Stimulated activated CD4-positive, alpha-beta T cell treated with anti-CD3 and anti-CD28 coated beads, Interleukin-1b, Interleukin-23, amount 100 ng/mL, for 48 hours (primary cell): ENCODE measurements at places on chromosomes 16 and 17.

DNA sequence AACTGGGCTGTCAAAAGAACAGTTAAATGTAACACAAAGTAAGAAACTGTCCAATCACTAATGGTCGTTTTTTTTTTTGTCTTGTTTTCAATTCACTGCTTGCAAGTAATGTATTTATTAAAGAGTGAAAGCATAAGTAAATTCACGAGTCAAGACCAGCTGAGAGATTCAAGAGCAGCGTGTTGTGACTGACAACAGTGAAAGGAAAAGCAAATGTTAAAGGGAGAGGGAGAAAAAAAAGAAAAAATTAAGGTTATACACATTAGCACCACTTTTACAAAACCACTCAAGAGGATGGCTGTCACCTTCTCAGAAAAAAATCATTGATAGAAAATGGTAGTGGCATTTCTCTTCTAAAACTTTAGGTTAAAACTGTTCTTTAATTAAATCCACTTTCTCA, 36.1 kb downstream of the GPATCH8 start:
- no peak for DNase-seq

DNA sequence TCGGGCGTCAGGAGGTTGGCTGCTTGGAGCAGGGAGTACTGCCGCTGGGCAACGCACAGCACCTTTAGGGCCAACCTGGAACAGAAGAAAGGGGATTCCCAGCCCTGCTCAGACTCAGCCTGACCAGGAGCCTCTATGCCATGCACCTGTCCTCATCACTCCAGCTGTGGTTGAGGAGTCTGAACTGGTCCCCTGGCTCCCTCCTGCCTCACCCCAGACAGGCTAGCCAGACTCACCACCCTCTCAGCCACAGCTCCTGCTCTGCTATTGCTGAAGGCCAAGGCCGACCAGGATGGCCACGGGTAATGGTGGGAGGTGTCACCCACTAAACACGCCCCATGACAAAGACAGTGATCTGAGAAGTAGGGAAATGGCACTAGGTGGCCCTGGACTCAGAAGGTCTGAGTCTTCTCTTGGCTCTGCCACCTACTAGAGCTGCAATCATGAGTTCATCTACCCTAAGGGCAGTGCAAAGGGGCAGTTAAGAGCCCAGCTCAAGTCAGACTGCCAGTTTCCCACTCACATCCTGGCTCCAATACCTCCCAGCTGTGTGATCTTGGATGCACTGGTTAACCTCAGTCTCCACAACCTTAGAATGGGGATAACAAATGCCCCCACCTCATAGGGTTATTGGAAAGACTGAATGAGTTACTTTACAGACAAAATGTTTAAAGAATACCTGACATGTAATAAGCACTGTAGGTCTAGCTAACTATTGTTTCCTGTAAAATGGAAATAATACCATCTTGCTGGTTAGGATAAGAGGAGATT, 13.8 kb upstream of the GFAP start:
- no peak for DNase-seq

DNA sequence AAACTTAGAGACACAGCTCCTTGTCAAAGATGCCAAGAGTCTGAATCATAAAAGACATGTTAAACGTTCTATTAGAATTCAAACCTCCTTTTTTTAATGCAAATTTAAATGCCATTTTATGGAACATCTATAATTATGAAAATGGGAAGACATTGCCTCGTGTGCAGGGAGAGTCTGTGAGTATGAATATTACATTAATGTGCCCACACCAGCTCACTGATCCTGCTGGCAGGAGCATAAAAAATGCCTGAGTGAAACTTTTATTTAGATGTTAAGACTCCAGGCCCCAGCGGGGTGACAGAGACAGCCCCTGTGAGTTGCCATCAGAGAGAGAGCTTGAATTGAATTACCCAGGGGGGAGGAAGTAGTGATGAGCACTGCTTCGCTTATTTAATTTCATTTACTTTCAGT, 84.8 kb downstream of the SNX11 start:
- no peak for DNase-seq

DNA sequence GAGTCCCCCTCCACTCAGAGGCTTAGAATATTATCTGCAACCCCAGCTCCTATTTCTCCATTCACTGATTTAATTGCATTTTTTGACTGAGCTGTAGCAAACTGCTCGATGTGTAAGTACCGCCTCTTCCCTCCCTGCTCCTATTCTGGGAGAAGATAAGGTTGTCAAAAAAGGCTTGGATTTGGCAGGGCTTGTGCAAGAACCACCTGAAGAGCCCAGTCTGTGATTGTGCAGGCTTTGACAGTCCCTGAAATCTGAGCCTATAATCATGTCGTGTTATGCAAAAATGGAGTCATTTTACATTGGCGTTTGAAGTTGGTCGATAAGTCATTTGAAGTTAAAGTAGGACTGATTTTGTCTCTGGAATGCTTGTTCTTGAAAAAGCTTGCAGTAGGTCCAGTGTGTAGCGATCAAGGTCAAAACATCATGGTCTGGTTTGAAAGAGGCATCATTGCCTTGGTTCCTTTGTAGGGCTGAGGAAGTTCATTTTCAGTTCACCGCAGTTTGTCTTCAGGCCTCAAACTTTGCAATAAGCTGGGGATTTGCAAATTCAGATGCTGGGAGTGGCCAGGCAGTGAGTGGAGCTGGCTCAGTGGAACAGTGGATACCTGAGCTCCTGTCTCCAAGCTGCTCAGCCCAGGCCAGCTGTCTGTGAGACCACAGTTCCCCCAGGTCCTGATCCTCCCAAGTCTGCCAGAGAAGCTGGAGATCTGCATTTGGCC, 68.8 kb downstream of the KATNIP start:
- no peak for DNase-seq

DNA sequence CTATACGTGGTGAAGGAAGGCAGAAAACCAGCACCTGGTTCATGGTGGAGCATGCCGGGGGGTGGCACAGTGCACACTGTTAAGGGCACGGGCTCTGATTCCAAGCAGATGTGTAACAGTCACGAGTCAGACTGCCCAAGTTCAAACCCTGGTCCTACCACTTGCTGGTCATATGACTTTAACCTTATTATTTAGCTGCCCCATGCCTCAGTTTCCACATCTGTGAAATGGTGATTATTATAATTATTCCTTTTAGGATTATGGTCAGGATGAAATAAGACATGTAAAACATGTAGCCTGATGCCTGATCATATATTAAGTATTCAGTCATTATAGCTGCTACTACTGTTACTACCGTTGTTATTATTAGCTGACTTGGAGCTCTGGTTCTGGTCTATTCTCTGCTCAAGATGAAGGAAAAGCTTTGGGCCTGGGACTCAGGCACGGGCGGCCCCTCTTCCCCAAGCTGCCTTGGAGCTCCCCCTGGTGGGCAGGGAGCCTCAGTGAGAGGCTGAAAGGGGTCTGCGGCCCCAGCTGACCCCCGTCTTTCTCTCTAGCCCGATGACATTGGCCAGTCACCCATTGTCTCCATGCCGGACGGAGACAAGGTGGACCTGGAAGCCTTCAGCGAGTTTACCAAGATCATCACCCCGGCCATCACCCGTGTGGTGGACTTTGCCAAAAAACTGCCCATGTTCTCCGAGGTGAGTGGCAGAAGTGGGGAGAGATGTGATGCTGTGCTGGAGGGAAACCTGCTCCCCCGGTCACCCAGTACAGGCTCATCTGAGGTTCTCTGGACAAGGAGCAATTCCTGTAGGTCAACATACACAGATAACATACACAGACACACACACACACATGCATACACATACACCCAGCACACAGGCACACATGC, 14.0 kb downstream of the NR1D1 start:
- peak; percentile 53 for DNase-seq

DNA sequence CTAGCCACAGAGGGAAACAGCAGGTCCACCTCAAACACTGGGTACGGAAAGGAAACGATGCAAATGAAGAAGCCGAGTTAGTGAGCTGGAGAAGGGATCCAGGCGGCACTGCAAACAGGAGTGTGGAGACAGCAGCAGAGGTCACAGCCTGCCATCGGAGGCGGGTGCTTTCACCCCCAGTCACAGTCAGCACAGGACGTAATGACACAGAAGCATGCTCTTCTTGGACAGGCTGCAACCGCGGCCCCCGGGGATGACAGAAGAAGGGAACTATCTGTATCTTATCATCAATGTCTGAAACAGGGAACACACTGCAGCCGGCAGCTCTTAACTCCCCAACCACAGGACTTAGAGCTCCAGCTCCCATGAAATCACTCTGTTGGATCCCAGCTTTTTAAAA, 16.1 kb upstream of the SLC38A8 start:
- no peak for DNase-seq

DNA sequence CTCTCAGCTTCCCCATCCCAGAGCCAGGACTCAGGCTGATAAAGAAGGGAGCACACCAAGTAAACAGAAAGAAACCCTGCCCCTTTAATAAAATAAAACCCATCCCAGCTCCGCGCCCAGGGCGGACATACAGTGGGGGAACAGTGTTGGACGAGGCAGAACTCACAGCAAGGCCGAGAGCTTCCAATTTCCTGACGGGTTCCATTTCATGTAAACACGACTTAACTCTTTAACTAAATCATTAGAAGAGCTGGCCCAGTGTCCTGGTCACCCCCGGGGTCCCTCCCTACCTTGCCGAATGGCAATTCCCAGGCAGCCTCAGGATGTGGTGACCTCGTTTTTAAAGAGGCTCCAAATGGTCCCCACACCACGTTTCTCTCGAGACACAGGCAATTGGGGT, 340.7 kb downstream of the FOXL1 start:
- no peak for DNase-seq

- DNase-seq, result peak; percentile 77
Observed at GRCh38 chr17:76726776-76727718, at the start of gene METTL23. Gene METTL23 (plus strand): TSS chr17:76726839. CDS start chr17:76729711, 2,872 bp downstream.

DNA sequence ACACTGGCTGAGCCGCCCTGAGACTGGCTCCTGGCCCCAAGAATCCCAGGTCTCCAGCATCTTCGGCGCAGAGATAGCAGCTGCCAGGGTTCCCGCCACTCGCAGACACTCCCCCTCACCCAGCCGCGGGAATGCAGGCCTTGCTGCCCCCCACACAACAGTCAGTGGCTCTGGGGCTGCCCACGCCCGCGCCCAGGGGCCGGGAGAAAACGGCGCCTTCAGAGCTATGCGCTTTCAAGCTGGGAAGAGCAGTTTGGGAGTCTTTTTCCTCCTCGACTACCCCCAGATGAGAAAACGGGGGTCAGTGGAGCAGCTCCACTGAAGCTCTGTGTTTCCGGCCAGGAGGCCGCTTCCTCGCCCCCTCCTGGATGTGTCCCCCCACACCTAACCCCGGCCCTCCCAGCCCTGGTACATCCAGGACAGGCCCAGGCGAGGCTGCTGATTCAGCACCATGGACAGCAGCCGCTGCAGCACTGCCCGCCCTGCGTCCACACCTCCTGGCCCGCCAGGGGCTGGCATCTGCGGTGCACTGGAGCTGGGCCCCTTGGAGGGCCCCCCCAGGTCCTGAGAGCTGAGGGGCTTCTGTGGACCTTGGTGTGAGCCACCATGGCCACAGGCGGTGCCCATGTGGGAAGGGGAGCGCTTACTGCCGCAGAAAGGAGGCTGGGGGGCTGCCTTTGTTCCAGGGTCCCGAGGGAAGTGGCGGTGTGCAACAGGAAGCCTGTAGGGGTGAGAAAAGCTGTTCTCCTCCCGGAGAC, 35.7 kb downstream of the CACNA1H start:
- peak; percentile 28 for DNase-seq

DNA sequence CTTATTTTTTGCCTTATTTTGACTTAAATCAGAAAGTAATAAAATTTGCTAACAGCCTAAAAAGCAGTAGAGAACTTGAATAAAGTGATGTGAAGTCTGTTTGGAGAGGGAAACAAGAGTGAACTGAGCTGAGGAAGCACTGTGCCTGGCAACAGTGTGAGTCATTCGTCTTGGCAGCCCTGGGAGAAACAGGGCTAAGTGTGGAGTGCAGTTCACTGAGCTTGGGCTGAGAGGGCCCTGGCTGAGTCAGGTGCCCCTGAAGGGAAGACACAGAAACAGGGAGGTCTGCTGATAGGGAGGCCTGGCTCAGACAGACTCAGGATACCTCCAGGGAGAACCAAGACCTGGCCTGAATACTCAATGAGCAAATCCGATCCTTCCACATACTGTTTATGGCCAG, 132.1 kb downstream of the HS3ST4 start:
- DNase-seq, result no peak

GRCh38 chr16:67388591-67388990, 4.7 kb downstream of the TPPP3 start:
- DNase-seq, result no peak

DNA sequence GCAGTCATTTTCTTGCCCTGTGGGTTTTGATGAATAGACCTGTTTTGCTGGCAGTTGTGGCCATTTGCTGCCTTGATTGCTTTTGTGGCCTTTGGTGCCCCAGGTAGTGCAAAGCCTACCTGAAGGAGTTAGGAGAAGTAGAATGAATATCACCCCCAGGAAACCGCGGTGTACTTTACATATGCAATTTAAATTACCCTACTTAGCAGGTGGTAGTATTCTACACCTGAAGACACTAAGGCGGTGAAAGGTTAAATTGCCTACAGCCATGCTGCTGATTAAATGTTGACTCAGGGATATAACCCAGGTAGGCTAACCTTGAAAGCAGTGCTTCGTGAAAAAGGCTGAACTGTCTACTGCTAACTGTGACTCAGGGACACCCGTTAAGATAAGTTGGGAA, 27.2 kb upstream of the WWOX start:
- DNase-seq, result no peak

DNA sequence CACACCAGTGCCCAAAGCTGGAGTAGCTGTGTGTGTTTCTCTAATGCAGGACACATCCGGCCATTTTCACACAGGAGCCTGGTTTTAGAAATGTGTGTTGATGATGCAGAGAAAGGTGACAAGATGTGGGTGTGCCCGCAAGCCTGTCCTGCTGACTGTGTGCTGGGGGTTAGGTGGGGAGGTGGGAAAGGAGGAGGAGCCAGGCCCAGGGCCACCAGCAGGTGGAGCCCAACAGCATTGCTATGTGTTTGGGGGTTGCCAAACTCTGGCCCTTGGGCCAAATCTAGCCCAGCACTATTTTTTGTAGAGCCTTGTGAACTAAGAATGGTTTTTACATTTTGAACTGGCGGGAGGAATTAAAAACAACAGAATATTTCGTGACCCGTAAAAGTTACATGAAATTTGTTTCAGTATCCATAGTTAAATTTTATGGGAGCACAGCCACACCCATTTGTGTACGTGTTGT, 61.7 kb upstream of the LGALS9 start:
- DNase-seq, result peak; percentile 75

- no peak for DNase-seq
Observed at GRCh38 chr17:75407655-75408352, 2.3 kb upstream of the GRB2 start.

- no peak for DNase-seq
Observed at GRCh38 chr17:48487221-48487620, 43.6 kb downstream of the HOXB1 start.

GRCh38 chr17:67983383-67983688, 12.9 kb downstream of the C17orf58 start:
- no peak for DNase-seq
